GM23248 (cell line): ENCODE measurements at places on chromosomes 16 and 17. TPM values are rescaled to one million over a fixed set of nuclear protein-coding genes. Genes with fewer than 3 reads are reported as not detected.

GRCh38 chr16:73018821-73019456 lies 29.0 kb downstream of the ZFHX3 start:
- no peak overlapping the region for H3K27ac ChIP-seq
- H3K36me3 ChIP-seq: no peaks in the 10 kb centered on the region
- H3K4me1 ChIP-seq: peaks cover 24% of the 10 kb centered on the region
- no peaks in the 10 kb centered on the region for H3K27me3 ChIP-seq
- DNase-seq: no peak

DNA sequence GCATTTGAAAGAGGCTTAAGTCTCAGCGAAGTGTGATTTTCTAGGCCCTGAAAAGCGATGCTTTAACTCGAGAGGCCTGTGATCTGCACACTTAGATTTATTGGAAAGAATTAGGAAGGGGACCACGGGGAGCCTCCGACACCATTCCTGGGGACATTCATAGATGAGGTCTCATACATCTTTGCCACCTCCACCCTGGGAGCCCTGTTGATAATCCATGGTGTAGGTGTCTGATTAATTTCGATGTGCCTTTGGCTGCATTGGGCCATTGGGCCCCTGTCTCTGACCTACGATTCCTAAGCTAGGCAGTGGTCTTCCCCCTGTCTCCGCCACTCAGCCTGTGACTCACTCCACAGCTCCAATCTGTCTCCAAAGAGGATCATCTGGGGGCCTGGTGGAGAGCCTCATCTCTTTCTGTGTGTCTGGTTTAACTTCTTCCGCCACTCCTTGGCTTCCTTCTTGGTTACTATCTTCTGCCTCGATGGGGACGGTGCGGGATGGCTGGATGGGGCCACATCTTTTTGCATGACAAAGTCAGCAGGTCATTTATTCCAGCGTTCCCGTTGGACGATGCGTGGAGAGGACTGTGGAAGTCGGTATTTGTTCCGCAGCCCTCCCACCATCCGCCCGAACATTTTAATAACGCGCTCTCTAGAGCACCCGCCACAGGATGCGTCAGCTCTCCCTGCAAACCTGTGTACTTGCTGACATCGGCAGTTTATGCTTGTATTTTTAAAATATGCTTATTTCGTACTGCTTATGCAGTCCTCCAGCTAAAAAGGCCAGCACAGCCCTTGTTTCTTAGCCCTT lies 109.3 kb downstream of the IRX3 start:
- H3K4me3 ChIP-seq: no peak overlapping the region
- H3K27me3 ChIP-seq: no peaks in the 10 kb centered on the region
- no peak for DNase-seq
- H3K27ac ChIP-seq: no peak overlapping the region

NLRP1 gene
- 33.4 and 36.0 TPM in 2 replicates for total RNA-seq

OSGIN1 gene
- total RNA-seq: 0.63 and 1.1 TPM in 2 replicates

GNGT2 gene
- total RNA-seq: not detected in 2 replicates
